ENCODE measurements at places on chromosomes 1 and 21.

GRCh38 chr1:110390096-110390495, 730 bp downstream of the SLC16A4 start:
- no peak for DNase-seq

- DNase-seq: no peak
Observed at GRCh38 chr21:32463367-32463766, 50.9 kb downstream of the EVA1C start.

- no peak for DNase-seq
Observed at GRCh38 chr1:48177257-48177656, 45.3 kb upstream of the SLC5A9 start.

- no peak for DNase-seq
Observed at GRCh38 chr1:229940684-229941083, 126.4 kb upstream of the GALNT2 start.

GRCh38 chr1:155051342-155051776, 243 bp downstream of the ADAM15 start:
- DNase-seq: no peak

DNA sequence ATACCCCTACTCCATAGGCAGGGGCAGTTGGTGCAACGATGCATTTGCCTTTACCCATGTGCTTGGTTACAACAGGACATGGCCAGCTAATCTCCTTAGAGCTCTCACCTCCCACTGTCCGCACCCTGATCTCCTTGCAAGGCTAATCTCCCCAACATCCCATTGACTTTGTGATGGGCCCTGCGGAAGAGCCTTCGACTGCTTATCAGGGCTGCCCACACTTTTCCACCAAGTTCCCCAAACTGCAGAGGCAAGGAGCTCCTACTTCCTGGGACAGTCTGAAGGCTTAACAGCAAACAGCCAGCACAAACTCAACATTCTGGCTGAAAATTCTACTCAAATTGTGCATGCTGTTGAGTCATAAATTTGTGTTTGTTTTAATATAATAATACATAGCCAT, 36.0 kb downstream of the C1orf94 start:
- no peak for DNase-seq

- no peak for DNase-seq
Observed at GRCh38 chr1:50214717-50215116, 106.0 kb downstream of the ELAVL4 start.

DNA sequence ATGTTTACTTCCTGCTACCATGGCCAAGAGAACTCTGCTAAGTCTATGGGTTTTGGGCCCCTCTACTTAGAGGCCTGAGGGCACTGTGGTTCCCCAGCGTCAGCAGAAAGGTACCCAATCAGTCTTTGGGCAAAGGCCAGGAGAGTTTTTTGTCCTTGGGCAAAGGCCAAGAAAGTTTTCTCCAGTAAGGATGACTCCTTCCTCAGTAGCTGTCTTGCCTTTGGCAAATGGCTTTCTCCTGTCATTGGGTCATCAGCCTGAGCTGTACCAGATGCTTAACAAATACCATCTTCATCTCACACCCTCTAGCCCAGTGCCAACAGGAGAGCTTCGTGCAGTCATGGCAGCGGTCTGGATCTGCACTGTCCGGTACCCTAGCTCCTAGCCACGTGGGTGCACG, 199.3 kb upstream of the TMEM51 start:
- DNase-seq: no peak

DNA sequence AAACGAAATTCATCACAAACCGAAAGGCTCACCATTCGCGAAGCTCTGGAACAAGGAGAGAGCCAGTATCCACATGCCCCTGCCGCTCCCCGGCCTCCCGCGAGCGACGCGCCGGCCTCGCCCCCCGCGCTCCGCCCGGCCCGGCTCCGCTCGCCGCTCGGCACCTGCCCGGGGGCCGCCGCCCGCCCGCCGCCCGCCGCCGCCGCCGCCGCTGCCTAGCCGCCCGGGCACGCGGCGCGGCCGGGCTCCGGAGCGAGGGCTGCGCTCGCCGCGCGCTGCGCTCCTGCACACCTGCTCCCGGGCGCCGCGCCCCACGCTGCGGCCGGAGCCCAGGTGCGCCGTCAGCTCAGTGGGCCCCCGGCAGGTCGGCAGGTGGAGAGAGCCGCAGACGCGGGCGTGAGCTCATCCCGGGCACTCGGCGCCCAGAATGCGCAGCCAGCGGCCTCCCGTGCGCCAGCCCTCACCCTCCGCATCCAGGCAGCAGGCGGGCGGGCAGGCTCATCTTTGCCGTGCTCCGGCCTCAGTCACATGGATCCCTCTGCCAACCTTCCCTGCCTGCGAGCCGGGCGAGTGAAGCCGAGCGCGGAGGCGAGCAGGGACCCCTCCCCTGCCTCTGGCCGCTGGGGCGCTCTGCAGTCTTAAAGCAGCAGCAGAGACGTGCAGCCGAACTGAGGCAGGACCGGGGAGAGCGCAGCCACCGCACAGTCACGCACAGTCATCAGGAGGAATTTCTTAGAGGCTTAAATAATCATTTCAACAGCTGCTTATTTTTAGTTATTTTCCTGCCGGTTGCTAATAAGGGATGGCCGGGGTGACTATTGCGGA, at the start of gene DSCAM:
TSS of gene DSCAM (minus strand) at position 572 of the 825 bp plus-strand sequence. CDS start at position 75, 497 bp downstream.
- DNase-seq: no peak

DNA sequence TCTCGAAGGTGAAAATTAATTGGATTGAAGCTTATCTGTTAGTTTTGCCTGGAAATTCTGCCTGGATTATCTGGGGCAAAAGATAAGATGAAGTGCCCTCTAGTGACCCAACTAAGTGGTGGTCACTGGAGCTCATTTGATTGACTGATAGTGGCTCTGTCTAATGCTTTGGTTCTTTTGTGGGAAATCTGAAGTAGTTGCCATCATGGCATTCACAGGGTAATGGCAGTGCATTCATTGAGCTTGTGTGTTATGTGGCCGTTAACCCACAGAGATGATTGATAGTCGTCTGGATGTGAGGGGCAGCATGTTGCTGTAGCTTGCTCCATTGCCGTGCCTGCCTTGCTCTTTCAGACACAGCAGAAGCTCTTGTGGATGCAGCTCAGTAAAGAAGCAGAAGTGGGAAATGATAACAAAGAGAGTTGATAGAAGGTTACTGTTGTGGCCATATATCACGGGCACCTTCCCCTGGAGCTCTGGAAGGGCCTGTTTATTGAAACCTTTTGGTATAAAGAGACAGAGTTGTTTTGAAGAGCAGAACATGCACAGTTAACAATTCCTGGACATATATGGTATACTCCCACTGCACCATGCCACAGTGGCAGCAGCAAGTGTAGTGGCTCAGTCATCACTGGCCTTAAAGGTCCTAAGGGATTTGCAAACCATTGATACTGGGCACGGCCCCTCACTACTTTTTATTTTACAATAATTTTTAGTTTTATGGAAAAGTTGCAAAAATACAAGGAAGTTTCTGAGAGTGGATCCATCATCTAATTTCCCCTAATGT, 42.0 kb downstream of the CXADR start:
- DNase-seq: no peak

DNA sequence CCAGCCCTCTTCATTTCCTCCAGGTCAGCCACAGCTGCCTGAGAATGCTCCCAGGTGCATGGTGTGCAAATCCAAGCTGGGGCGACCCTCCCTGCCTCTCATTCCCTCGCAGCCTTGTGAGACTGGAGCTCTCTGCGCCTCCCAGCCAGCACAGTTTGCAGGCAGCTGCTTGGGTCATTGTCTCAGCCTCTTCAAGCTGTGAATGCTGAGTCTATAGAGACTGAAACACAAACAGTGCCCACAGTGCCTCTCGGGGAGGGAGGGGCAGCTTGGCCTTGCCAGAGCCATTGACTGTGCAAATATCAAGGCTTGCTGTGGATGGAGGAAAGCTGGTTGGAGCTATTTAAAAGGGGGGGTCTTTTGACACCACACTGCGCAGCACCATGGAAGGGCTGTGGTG, 10.6 kb downstream of the PLXNA2 start:
- DNase-seq: no peak

DNA sequence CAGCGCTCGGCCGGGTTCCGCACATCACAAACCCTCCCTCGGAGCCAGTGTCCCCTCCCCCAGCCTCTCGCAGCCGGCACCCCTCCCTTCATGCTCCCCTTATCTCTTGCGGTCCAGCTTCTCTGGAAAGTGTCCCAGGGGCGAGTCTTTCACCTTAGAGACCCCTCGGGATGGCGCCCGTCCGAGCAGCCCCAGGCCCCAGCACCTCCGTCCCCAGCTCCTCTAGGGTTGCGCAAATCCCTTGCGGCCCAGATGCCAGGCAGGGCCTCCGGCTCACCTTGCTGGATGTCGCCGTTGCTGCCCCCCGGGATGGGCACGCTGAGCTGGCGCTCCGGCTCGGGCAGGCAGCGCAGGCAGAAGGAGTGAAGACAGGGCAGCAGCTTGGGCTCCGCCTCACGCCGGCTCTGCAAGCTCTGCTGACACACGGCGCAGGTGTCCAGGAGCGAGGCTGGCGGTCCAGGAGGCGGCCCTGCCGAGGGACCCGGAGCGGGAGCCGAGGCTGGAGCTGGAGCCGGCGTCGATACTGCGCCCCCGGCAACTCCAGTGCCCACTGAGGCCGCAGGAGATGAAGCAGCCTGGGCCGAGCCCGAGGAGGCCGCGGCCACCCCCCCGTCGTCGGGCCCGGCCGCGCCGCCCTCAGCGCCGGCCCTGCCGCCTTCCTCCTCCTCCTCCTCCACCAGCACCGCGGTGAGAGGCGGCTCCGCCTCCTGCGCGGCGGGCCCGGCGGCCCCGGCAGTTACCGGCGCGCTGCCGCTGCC, 550 bp downstream of the TRIM33 start:
- peak; percentile 5 for DNase-seq

GRCh38 chr1:20367116-20367585, 76.5 kb downstream of the VWA5B1 start:
- no peak for DNase-seq

DNA sequence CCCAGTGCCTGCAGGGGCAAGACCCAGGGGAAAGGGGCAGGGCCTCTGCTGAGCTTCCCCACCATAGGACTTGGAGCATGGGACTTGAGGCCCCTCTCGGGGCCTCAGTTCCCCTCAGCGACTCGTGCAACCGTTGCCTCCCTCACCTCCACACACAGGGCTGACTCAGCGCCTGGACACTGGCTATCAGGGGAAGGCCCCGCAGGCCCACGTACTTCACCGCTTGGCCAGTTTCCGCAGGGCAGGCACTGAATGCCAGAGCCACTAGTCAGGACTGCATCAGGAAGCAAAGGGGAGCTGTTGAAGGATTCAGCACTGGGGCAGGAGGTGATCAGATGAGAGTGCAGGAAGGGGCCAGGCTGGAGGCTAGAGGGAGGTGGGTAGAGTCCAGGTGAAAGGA, 15.5 kb upstream of the FAM131C start:
- no peak for DNase-seq

DNA sequence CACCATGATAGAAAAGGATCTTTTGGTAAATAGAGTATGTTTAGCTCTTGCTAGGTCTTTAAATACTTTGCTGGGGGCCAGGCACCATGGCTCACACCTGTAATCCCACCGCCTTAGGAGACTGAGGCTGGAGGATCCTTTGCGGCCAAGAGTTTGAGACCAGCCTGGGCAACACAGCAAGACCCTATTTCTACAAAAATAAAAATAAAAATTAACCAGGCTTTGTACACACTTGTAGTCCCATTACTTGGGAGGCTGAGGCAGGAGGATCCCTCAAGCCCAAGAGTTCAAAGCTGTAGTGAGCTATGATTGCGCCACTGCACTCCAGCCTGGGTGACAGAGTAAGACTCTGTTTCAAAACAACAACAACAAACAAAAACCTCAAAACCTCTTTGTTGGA, 1.1 kb upstream of the KCNE2 start:
- no peak for DNase-seq

DNA sequence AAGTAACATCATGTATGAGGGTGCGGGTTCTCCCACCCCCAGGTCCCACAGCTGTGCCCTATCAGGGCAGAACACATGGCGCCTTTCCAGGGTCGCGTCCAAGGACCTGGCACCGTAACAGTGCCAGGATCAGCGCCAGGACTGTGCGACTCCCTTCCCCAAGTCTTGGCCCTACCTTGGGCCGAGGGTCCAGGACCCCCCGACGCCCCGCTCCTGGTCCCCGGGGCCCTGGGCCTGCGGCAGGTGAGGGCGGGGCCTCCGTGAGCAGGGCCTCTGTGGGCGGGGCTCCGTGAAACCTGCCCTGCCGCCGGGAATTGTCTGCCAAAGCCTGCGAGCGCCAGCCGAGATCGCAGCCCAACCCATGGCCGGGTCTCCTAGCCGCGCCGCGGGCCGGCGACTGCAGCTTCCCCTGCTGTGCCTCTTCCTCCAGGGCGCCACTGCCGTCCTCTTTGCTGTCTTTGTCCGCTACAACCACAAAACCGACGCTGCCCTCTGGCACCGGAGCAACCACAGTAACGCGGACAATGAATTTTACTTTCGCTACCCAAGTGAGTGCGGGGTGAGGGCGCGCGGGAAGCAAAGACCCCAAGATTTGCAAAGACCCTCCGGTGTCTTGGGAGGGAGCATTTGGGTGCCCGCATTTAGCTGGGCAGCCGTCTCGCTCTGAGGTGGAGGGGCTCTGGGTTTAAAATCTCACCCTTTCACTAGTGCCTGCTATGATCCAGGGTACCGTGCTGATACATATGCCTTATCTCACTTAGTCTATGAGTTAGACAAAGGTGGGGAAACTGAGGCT, at the start of gene RHBG:
TSS of gene RHBG (plus strand) at position 323 of the 796 bp plus-strand sequence. CDS start at position 362, 39 bp downstream.
- no peak for DNase-seq

GRCh38 chr1:173294843-173295242, 87.7 kb upstream of the TNFSF4 start:
- no peak for DNase-seq

- DNase-seq: no peak
Observed at GRCh38 chr1:55423376-55423775, 208.2 kb upstream of the USP24 start.

GRCh38 chr1:235075048-235075776, 53.4 kb downstream of the TOMM20 start:
- DNase-seq: peak; percentile 62

- no peak for DNase-seq
Observed at GRCh38 chr1:197984289-197984688, 67.1 kb downstream of the LHX9 start.

GRCh38 chr1:154406886-154407197, 1.7 kb downstream of the IL6R start:
- DNase-seq: no peak

- DNase-seq: no peak
Observed at GRCh38 chr1:18134324-18135046, 26.9 kb downstream of the IGSF21 start.

DNA sequence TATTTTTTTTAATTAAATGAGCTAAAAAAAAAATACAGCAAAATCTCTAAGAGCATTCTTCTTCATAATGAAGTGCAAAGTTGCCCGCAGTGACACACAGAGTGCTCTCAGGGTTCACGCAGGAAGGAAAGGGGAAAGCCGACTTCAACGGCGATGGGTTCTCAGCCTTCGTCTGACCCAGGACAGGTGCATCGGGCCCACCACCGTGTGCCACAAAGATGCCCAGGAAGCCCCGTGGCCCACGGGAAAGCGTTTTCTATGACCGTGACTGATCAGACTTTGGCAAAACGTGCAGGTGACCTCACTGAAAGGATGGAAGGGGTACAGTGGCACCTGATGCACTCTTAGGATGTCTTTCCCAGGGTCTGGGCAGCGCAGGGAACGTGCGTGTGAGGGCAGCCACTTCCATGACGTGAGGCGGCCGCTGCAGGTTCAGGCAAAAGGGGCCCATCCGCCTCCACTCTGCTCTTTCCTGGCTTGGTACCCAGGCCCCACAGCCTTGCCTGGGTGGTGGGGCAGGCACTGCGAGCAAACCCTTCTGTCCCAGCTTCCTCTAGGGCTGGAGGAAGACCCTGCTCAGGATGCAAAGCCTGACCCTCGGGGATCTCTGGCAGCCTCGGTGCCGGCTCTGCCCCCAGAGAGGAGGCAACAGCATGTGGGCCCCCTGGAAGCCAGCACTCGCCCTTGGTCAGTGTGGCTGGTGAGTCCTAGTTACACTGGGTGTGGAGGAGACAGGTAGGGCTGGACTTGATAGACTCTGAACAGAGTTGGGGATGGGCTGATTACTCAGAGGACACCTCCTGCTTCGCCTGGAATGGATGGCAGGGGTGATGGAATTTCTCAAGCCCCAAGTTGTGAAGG, 8.3 kb downstream of the LRRC47 start:
- no peak for DNase-seq
